Hindlimb muscle (tissue), 1 donor: ENCODE measurements at places on chromosomes 11 and 22.

GRCh38 chr11:13965337-13965736 lies 2.8 kb downstream of the SPON1 start:
- DNase-seq, result no peak

DNA sequence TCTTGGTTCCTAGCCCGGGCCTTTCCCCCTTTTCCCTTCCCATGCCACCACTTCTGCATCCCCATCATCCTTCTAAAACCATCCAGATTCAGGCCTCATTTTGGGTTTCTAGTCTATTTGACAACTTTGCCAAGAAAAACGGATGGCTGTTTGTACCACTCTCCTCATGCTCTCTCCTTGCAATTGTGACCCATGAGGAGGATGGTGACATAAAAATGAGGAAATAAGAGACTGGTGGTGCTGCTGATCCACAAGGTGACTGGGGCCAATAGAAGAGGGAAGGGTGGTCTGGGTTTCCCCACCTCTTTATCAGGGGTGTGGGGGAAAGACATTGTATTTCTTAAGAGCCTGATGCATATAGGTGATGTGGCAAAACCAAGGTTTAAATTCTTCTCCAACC lies 1.0 kb downstream of the MS4A4A start:
- DNase-seq, result no peak

- no peak for DNase-seq
These were observed 14.7 kb downstream of the ATG2A start for GRCh38 chr11:64902102-64902900.

GRCh38 chr11:66124564-66124963 lies 54.5 kb downstream of the PACS1 start:
- DNase-seq, result no peak

DNA sequence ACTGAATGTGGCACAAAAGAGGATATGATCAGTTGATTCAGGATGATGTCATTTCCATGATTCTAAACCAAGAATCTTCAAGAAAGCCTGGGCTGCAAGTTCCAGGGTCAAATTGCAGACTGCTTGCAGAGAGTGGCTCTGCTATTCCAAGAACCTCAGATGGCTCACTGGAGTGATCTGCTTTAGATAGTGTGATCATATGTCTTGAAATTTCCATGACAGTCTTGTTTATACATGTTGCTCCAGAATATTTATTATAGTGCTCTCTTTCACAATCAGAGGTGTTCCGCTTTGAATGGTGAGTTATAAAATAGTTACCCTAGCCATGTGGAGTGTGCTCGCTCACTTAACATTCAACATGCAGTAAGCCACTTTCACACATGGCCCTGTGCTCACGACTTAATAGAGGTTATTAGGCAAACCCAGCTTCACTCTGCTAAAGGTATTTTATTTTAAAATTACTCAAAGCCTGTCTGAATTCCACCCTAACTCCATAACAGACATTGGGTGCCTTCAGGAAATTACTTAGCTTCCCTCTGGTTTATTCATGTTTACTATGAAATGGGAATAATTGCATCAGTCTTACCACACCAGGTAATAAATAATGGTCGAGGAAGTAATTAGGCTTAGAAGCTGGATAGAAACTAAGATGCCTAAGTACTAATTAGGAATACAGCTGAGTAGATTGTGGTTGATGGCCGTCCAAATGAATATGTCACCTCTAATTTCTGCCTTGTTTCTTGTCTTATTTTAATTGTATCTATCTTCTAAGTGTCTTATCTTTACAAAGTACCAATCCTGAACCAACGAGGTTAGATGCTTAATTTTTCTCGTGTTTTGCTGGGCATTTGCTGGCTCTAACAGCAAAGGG lies 187.9 kb downstream of the ETS1 start:
- no peak for DNase-seq

GRCh38 chr11:107563702-107564101 lies 1.8 kb downstream of the ALKBH8 start:
- peak; percentile 44 for DNase-seq

DNA sequence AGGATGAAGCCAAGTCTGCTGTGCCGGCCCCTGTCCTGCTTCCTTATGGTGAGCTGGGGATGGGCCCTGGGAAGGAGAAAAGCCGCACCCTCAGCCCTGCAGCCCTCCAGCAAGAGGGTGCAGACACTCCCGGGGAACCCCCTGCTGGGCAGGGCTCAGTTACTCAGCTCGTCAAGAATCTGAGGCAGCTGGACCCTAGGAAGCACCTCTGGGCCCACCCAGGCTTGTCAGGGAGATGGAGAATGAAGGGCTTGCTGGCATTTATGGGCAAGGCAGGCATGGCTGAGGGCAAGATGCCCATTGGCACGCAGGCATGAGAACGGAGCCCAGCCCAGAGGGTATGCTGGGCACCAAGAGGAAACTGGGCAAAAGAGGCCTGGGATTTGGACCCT lies 12.9 kb downstream of the RELT start:
- no peak for DNase-seq

DNA sequence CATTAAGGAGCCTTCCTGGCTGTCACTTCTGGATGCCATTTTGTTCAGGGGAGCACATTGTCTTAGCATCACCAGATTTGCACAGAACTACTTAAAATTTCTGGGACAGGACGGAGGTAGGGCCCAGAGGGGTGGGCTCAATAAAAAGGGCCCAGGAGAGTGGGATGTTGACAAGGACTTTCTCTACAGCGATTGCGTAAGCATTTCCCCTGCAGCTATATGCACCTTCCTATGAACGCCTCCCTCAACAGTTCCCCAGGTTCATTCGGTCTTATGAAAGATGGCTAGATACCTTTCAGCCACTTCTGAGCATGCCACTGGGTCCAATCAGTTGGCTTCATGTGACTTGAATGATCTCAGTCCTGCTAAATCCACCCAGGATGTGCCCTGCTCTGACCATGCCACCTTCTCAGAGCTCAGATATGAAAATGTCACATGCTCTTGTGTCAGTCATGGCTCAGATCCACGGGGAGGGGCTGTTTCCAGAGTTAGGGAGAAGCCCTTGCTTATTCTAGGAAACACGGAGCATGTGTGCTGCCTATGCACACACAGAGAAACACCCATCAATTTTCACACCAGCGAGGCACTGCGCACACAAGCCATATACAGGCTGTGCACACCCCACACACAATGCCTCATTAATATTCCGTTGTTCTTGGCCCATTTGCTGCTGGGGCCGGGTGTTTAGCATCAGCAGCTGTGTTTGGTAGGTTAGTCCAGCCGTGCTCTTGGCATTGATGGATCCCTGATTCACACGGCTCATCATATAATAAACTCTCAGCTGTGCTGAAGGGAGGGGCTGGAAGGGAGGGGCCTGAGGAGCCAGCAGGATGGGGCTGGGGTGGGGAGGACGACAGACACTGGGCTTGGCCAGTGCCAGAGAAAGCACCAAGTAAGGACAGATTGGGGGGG lies 52.5 kb upstream of the NNMT start:
- DNase-seq, result peak; percentile 54

DNA sequence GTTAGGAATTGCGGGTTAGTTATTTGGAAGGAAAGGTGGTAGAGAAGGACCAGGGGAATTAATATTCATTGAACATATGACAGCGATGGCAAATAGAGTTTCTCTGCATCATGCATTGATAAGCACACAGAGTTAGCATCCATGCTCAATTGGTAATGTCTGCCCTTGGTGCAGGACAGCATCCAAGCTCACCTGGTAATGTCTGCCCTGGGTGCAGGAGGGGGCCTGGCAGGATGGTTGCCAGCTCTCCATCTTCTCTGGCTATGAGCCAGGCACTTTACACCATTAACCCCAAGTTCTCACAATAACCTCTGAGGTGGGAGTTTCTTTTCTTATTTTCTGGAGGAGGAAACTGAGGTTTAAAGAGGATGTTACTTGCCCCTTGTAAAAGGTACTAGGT lies 50.4 kb upstream of the RBFOX2 start:
- DNase-seq, result no peak

DNA sequence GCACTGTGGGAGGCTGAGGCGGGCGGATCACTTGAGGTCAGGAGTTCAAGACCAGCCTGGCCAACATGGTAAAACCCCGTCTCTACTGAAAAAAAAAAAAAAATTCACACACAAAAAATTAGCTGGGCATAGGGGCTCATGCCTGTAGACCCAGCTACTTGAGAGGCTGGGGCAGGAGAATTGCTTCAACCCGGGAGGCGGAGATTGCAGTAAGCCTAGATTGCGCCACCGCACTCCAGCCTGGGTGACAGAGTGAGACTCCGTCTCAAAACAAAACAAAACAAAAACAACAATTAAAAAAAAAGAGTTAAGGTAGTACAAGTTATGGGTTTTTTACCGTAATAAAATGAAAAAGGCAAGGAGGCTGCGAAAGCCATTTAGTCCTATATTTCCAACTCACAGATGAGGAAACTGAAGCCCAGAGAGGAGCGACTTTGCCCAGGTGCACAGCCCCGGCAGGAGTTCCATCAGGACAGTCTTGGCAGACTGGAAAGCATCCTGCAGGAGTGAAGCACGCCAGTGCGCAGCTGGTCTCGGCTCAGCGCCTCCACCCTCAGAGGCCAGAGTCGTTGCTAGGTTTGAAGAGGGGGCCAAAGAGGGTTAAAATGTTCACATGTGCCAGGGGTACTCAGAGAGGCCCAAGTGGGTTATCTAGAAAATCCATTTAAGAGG lies 3.8 kb upstream of the FADS3 start:
- no peak for DNase-seq

- no peak for DNase-seq
These were observed 15.4 kb upstream of the LINC01488 start for GRCh38 chr11:69466039-69466438.

DNA sequence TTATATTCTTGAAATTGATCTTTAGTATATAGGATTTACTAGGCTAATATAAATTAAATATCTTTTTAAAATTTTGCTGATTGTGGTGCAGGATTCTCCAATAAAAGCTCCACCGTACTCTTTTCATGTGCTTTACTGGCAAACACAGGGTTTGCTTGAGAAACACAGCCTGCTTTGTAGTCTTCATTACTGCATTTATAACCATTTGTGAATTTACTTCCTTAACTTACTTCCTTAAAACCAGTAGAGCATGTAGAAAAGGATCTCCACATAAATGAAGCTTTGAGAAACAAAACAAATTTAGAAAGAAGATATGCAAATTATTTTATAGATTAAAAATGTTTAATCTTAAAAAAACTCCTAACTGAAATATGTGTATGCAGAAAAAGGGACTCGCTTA lies 28.8 kb downstream of the SWAP70 start:
- no peak for DNase-seq

DNA sequence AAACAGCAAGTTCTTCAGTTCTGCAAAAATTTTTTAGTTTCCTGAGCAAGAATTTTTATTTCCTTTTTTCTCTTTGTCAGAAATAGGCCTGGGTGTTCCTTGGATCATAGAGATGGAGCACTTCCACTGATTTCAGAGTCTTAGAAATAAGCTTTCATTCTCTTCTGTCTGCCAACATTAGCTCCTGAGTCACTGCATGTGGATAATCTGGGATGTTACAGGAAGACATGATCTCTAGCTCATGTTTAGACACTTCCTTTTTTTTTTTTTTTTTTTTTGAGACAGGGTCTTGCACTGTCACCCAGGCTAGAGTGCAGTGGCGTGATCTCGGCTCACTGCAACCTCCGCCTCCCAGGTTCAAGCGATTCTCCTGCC lies 13.2 kb upstream of the TMEM218 start:
- no peak for DNase-seq

DNA sequence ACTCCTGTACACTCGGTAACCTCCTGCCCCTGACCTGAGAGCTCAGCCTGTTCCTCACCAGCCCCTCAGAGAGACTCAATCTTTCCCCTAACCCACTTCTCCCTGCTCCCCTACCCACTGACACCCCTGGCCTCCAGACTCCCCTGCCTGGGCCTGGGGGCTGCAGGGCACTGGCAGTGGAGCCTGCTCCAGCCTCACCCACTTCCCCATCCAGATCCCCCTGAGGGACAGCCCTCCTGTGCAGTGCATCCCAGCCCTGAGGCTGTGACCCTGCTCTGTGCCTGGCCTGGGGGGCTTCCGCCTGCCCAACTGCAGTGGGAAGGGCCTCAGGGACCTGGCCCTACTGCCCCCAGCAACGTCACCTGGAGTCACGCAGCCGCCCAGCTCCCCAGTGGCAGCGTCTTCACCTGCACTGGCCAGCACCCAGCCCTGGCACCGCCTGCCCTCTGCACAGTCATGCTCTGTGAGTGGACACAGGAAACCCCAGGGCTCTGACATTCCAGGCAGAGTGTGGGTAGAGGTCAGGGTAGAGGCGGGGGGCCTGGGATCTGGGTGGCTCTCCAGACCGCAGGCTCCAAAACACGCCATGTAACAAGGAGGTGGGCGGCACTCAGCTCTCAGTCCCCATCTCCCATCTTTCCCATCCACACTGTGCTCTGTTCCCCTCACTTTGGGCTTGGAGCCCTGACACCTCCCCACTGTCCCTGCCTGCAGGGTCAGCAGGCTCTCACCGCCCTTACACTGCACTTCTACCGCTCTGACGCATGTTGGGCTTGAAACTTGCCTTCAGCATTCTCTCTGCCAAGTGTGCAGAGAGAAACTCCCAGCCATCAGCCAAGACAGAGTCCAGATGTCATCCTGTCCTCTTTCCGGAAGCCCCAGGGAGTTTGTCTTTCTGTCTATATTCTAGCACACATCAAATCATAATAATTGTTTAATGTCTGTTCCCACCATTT lies 5.1 kb downstream of the VSIG10L2 start:
- peak; percentile 84 for DNase-seq

DNA sequence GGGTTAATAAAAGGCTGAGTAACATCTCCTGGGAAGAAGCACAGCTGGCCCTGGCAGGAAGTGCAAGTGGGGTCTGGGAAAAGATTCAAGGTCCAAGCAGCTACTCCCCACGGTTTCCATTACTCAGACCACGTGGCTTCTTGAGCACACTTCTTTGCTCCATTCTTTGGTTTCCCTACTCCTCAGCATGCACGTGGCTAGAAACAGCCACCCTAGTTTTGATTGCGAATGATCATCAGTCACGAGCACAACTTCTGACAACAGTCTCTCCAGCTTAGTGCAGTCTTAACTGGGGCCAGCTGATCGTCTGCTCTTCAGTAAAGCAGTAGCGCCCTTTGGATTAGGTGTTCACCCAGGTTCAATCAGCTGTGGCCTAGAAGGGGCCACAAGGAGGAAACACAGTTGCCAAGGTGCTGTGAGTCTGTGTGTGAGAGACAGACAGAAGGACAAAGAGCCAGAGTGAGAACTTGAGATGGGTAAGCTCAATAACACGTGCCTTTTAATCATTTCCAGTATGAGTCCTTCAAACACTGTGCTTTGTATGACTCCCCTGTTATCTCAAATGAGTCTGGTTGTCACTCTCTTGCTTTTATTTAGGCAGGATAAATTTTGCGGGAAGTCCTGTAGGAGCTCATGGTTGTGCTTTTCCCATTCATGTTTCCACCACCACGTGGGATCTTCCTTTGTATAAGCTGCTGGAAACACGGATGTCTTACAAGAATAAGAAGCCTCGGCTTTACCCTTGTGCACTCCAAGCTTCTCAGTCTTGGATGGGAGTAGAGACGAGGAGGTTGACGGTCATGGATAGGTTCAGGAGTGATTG lies 901 bp upstream of the PARVA start:
- DNase-seq, result peak; percentile 84

DNA sequence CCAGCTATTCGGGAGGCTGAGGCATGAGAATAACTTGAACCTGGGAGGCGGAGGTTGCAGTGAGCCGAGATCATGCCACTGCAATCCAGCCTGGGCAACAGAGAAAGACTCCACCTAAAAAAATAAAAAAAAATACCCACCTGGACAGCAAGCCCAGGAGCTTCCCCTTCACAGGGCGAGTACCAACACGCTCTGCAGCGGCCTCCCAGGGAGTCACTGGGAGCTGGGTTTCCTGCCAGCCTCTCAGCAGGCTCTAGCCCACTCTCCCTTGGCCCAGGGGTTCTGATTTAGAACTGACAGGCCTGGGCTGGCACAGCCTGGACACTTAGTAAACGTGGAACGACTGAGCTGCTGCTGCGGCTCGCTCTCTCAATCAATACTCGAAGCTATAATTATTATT lies 2.0 kb upstream of the CABP7 start:
- DNase-seq, result no peak
